ENCODE measurements at places on chromosomes 2 and 18.

GRCh38 chr2:168560817-168561499 is 104.9 kb downstream of the CERS6 start:
- ATAC-seq: no peak

GRCh38 chr2:70214953-70215549 is 24.2 kb upstream of the C2orf42 start:
- ATAC-seq: no peak

- ATAC-seq: no peak
Observed at GRCh38 chr2:15579641-15580040, 12.0 kb upstream of the DDX1 start.

GRCh38 chr2:20635113-20635510 is 15.8 kb downstream of the HS1BP3 start:
- no peak for ATAC-seq

DNA sequence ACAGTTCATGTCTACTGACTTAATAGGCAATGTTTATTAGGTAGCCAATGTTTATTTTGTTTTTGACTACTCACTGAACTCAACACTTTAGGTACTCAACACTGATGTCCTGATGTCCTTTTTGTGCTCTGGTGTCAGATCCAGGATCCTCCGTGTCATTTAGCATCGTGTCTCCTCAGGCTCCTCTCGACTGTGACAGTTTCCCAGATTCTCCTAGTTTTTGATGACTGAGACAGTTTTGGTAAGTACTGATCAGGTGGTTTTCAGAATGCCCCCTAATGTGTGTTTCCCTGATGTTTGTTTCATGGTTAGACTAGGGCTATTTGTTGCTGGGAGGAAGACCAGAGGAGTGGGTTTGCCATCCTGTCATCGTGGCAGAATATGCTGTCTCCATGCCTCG is 719.7 kb upstream of the SOX11 start:
- no peak for ATAC-seq

- ATAC-seq: no peak
Observed at GRCh38 chr2:96156011-96156820, 11.0 kb upstream of the DUSP2 start.

DNA sequence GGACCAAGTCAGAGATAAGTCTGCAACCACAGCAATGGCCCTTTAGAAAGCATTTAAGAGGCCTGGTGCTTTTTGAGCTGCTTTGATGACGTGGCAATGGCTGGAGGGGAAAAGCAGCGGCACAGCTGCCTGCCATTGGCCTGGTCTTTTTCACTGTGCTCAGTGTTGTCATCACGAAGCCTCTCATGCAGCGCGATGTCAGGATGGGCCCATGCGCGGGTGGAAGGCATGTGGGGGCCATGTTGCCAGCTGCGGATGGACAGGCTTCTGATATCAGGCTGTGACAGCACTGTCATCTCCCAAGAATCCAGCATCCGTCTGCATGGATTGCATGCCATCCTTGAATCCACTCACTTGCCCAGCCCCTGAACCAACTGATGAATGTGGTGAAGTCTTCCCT is 204.5 kb downstream of the ACKR3 start:
- no peak for ATAC-seq

GRCh38 chr2:41701231-41701630 is 346.6 kb upstream of the PKDCC start:
- ATAC-seq: no peak

DNA sequence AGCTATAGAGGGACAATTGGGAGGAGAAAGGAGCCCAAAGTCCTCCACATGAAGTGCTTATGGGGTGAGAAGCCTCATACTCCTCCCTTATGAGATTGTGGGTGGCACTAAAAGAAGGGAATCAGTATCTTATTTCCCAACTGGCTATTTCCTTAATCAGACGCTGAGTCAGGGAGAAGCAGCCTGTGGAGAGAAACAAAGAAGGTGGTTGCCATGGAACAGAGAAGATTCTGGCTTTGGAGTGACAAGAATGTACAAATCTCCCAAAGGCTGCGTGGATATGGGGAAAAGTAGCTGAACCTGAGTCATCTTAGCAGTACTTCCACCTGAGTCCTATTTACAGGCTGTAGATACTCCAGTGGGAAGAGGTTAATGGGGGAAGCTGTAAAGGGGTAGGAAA is 115.8 kb upstream of the CWC22 start:
- no peak for ATAC-seq

DNA sequence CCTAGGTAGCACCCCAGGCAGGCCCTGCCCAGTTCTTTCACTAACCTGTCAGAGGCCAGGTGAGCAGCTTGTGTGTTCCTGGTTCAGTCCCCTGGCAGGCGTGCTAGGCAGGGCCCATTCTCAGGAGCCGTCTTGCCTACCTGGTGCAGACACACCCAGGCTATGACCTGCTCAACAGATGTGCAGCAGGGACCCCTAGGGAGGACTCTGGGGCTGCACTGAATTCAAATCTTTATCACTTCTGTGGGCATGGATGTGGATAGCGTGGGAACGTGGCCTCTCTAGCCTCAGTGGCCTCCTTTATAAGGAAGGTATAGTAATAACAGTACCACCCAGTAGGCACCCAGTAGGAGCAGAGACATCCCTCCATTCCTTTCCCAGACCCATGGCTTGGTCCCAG is 48.4 kb downstream of the PLEKHB2 start:
- ATAC-seq: peak; percentile 49

GRCh38 chr2:177587371-177587770 is 194.8 kb downstream of the AGPS start:
- ATAC-seq: no peak

GRCh38 chr2:48250943-48251342 is 279.0 kb upstream of the STON1 start:
- ATAC-seq: no peak

DNA sequence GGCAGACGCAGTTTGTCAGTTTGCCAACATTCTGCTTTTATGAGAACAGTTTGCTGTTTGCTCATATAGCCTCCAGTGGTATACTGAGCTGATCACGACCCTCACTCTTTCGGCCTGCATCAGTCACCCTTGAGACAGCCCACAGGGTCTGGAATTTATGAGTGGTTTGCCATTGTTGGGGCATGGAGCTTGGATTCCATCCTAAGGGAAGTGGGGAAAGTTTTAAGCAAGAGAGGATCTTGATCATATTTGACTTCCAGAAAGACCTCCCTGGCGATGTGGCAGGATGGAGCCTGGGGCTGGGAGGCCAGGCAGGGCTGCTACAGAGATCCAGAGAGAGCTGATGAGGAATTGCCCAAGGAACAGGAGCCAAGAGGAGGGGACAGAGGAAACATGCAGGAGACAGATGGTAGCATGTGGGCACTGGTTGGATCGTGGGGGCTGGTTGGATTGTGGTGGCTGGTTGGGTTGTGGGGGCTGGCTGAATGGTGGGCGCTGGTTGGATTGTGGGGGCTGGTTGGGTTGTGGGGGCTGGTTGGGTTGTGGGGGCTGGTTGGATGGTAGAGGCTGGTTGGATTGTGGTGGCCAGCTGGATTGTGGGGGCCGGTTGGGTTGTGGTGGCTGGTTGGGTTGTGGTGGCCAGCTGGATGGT is 27.3 kb upstream of the GPR17 start:
- ATAC-seq: no peak

- no peak for ATAC-seq
Observed at GRCh38 chr2:194363295-194363694, 1293.7 kb upstream of the SLC39A10 start.

DNA sequence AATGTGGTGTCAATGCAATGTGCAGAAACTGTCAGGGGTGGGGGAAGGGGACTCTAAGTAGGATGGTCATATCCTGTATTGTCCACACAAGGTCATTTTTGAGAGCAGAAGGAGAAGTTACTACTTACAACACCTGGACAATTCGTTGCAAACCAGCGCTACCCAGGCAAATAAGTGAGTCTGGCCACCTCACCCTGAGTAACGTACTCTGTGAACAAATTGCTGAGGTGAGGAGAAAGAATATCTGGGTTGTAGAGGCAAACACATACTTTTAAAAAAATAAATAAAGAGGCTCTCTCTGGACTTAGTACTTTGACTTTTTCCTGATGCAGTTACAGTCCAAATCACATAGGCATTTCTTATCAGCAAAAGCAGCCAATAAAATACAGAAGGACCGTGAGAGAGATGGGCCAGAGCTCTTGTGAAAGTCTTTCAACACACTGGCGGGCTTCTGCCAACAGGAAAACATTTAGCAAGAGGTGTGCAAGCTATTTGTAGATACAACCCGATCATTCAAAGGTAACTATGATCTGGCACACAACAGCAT is 268.2 kb upstream of the ID2 start:
- ATAC-seq: no peak

- ATAC-seq: peak; percentile 96
Observed at GRCh38 chr2:174442546-174443510, 44.0 kb downstream of the GPR155 start.

DNA sequence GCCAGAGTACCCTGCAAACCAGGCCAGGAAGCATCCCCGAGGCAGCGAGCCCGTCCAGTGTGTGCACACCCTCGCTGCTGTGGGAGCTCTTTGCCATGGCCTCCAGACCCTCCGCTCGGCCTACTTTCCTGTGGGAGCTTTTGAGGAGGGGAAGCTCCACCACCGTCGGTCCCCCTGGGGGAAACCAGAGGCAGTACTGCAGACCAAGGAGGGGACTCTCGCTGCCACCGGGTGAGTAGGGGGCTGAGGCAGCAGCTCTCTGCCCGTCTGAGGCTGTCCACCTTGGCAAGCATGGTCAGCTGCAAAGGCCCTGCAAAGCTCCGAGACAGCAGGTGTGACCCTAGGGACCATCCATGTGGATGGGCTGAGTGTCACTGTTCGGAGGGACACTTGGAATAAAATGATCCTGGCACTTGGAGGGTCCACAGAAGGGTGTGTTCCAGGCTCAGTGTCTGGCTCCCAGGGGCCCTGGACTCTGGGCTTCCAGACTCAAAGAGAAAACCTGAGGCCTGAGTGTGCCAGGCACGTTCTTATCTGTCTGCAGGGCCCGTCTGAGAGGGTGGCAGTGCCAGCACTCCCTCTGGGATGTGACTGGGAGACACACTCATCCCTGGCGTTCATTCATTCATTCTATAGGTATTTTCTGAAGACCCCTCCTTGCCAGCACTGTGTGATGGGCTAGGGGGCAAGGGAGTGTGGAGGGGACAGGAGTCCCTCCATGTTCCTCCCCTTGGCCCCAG is 282.8 kb upstream of the HS6ST1 start:
- ATAC-seq: no peak

DNA sequence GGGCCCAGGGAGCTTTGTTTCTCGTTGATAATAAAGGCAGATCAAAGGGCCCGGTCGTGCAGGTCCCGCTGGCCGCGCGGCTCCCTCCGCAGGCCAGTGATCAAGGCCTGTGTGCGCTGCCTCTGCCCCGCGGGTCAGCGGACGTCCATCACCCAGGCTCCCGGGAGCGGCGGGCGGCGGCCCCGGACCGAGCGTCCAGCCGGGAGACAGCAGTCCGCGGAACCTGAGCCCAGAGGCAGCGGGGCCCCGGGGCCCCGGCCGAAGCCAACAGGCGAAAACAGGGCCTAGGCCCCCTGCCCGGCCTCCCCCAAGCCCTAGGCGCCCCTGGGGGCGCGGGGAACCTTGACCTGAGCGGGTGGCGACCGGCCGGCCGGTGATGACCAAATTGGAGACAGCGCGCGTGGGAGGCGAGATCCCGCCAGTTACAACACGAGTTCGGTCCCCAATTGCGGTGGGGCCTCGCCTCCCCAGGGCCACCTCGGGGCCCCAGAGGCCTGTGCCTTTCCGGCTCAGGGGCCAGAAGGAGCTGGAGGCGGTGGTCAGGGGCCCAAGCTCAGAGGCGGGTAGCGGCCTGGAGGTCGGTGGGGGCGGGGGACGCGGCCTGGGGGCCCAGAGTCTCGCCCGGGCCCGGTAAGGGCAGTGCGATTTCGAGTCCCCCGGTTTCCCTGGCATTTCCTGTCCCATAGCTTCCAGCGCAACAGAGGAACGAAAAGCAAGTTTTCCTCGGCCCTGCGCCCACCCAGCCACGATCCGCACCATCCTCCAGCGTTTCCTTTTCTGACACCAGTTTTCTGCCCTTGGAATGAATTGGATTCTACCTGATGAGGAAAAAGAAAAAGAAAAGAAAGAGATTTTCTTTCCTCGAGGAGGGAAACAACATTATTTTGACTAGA is 5.9 kb downstream of the SP9 start:
- ATAC-seq: peak; percentile 11

- no peak for ATAC-seq
Observed at GRCh38 chr2:4579977-4580376, 876.6 kb downstream of the DCDC2C start.

- no peak for ATAC-seq
Observed at GRCh38 chr18:5720132-5720531, 175.2 kb downstream of the TMEM200C start.

- ATAC-seq: no peak
Observed at GRCh38 chr2:59920307-59920706, 633.1 kb downstream of the BCL11A start.

- ATAC-seq: no peak
Observed at GRCh38 chr2:18516112-18516511, 44.3 kb downstream of the RDH14 start.

GRCh38 chr18:51355841-51356240 is 158.4 kb upstream of the MEX3C start:
- ATAC-seq: no peak

DNA sequence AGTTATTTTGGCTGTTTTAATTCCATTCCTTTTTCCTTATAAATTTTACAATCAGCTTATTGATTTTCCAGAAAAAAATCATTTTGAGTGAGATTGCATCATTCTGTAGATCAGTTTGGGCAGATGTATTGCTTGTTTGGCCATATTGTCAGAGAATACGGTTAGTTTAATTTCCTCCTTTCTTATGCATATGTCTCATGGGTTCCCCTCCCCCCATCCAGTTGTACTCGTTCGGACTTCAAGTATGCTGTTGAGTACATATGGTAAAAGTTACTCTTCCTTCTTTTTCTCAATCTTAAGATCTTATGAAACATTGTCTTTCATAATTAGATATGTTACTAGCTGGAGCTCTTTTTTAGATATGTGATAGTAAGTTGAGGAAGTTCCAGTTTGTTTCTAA is 131.2 kb upstream of the TTC27 start:
- no peak for ATAC-seq

DNA sequence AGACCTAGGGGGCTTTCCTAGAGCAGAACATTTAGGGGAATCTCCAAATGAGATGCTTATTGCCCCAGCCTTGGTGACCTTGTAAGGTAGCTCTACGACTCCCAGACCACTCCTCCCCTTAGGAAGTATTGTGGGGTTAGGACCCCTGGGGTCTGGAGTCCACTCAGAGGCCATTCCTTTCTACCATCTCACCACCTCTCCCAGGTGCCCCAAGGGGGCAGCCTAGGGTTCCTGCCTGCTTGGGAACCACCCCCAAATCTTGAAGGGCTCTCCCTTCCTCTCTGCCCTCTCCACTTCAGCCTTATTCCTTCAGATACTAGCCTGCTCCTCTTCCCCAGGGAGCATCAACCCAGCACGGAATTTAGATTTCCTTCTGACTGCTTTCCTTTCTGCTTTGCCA is 17.5 kb upstream of the EXOC6B start:
- ATAC-seq: no peak

Measured in motor neuron (in vitro differentiated cells).